Sciatic nerve (tissue), 2 donors: ENCODE measurements at places on chromosomes 4 and X. TPM values are rescaled to one million over a fixed set of nuclear protein-coding genes. Genes with fewer than 3 reads are reported as not detected.

GRCh38 chrX:17475449-17476217 lies 100.6 kb downstream of the NHS start:
- no peak for DNase-seq

The WDR1 gene
- 264 TPM for total RNA-seq

The RS1 gene
- total RNA-seq, result not detected

DNA sequence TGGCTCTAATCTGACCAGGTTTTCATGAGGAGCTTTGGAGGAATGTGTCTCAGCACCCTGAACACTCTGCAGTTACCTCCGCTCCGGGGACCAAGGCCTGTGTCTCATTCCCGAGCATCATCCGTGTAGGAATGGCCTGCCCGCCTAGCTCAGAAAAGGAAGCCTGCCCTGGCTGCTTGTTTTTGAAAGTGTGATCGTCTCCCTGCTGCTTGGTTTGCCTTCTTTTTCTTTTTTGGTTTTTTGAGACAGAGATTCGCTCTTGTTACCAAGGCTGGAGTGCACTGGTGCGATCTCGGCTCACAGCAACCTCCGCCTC lies 73.3 kb downstream of the CRLF2 start:
- no peak for DNase-seq

GRCh38 chr4:179867300-179867878 lies 2375.8 kb upstream of the TENM3 start:
- peak; percentile 55 for DNase-seq

DNA sequence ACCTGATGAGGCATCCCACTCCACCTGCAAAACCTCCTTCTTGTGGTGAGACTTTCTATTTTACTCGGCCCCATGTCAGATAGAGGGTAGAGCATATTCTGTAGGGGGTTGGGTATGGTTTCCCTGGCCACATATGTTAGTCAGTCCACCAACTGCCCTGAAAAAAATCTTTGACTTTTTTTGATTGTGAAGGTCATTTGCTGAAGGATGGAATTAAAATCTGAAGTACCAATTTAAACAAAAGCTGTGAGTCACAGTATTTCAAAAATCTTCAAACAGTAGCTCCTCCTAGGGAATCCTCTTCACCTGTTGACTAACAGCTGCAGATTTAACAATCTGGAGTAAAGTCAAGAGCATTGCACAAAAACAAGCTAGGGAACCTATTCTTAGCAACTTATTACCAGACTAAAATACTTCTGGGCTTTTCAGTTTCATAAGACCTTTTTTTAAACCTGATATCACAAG lies 8.0 kb upstream of the CCDC110 start:
- no peak for DNase-seq

The SLITRK4 gene
- 1.5 TPM for total RNA-seq

DNA sequence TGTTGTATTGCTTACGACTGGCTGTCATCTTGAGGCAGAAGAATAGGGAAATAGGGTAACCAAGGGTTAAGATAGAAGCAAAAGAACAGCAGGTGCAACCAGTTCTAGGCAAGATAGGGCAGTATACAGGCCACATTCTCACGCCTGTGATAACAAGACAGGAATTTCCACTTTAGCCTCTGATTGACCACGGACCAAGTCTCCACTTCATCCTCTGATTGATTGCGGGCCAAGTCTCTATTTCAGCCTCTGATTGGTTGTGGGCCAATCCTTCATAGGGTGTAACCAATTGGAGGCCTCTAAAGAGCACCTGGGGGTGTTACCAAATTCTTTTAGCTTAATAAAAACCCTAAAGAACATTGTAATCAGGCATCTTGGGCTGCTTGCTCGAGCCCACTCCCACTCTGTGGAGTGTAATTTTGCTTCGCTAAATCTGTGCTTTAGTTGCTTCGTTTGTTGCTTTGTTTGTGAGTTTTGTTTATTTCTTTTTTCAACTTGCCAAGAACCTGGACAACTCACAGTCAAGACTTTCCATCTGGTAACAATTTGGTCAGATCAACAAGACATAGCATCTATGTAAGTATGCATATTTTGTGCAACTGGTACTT lies 8.7 kb upstream of the TBC1D9 start:
- no peak for DNase-seq

The PHOX2B gene
- not detected for total RNA-seq

The DTHD1 gene
- 0.62 TPM for total RNA-seq

GRCh38 chr4:31171362-31171761 lies 451.2 kb downstream of the PCDH7 start:
- DNase-seq, result no peak

The VEGFC gene
- 17.0 TPM for total RNA-seq

The USP27X gene
- total RNA-seq, result 4.4 TPM

The HPSE gene
- total RNA-seq, result 4.1 TPM

DNA sequence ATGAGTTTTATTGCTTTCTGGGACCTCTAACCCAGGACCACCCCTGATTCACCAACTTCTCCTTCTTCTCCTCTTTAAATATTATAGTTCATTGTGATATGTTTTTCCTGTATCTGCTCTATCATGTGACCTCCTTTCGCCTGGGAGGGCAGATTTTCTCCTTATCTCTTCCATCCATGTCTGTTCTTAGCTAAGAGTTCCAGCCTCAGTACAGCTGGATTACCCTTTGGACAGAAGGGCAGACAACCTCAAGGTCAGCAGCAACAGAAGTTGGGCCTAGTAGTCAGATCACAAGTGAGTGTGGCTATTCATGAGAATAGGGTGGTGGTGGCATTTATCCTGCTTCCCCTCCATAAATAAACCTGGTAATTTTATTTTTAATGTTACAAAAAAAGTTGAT lies 5.7 kb upstream of the XK start:
- no peak for DNase-seq

- DNase-seq, result no peak
Observed at GRCh38 chr4:12120968-12121367, 692.3 kb upstream of the HS3ST1 start.

GRCh38 chr4:26402458-26402857 lies 81.6 kb downstream of the RBPJ start:
- DNase-seq, result no peak

DNA sequence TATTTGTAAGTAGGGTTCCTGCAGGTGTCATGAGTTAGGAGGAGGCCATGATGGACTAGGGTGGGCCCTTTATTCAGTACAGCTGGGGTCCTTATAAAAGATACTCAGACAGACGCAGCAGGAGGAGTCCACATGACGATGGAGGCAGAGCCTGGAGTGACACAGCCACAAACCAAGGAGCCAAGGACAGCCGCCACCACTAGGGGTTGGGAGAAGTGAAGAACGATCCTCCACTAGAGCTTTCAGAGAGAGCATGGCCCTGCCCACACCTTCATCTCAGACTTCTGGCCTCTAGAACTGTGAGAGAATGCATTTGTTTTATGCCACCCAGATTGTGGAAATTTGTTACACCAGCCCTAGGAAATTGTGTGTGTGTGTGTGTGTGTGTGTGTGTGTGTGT lies 31.1 kb downstream of the JAKMIP1 start:
- DNase-seq, result no peak

DNA sequence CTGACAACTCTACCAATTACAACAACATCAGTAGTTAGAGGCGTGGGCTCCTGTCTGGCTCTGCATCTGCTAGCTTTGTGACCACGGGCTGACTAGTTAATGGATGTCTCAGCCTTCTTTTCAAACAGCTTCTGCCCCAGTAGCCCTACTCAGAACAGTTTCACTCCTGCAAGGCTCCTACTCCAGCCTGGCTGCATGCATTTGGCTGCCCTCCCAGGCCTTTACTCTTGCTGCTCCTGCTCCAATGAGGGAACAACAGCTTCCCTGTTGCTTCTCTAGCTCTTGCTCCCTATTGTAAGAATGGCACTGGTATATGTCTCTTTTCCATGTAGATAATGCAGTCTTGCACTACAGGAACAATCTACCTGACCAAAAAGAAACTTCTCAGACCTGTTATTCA lies 93.3 kb downstream of the TTC29 start:
- no peak for DNase-seq

DNA sequence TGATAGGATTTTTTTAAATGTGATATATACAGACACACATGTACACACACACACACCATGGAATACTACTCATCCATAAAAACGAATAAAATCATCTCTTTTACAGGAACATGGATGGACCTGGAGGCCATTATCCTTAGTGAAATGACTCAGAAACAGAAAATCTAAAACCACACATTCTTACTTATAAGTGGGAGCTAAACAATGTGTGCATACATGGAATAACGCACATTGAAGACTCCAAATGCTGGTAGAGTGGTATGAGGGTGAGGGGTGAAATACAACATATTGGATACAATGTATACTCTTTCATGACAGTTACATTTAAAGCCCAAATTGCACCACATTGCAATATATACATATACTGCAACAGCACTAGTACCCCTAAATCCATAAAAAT lies 120.2 kb upstream of the ADGRL3 start:
- DNase-seq, result no peak

GRCh38 chr4:184288451-184289178 lies 70.9 kb upstream of the ENPP6 start:
- DNase-seq, result peak; percentile 60

The TBC1D9 gene
- total RNA-seq, result 27.2 TPM

DNA sequence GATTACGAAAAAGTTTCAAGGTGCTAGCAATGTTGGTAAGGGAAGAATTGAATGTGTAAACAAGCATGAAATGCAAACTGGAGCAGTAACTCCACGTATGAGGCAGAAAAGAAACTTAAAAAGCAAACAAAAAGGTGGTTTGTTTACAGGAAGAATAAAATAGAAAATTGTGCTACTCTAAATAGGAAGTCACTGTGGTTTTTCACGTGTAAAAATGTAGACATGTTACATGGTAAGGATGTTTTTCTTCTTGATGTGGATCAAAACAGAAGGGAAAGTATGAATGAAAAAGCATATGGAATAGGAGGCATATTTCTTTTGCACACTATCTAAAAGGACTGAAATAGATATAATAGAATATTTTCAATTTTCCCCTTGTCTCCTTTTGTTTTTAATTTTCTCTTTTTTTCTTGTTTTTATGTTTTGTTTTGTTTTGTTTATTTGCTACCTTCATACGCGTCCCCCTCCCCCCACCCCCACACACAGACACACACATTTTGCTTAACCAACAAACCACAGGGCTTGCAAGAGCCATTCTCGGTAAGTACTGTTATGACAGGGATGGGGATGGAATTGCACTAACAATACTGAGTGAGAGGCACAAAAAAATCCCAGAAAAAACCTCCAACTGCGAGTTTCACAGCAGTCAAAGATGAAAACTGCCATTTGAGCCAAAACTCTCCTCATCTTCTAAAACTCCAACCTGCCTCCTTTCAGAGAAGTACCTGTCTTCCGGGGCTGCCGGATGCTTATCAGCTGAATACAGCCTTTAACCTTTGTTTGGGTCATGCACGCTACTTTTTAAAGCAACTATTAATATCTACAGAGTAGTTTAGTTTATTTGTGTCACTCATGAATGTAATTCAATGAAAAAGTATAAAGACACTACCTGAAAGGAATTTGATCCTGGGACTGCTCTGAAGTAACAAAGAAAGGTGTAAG lies 135.8 kb downstream of the IL15 start:
- no peak for DNase-seq
